ENCODE measurements at places on chromosomes 6 and 20.

- DNase-seq, result no peak
Measured at GRCh38 chr20:38629979-38630378, 28.4 kb downstream of the ARHGAP40 start.

- no peak for DNase-seq
Measured at GRCh38 chr6:40587240-40588069, at the start of gene LRFN2. LRFN2 (minus strand) TSS chr6:40587364.

DNA sequence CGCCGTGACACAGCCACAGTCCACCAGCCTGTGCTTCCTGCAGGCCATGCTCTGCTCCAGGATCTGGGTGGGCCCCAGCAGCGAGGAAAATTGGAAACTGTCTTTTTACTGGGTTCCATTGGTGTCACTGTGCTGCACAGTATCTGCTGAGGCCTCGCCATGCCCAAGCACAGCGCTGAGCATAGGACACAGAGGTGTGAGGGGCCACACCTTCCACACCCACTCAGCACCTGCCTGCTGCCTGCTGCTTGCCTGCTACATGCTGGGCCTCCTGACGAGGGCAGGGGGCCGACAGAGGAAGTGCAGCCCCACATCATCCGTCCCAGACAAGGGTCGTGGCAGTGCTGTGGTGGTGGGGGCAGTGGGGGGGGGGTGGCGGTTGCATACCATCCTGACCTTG lies 173.0 kb upstream of the THBS2 start:
- DNase-seq, result no peak

- DNase-seq, result no peak
Measured at GRCh38 chr6:162962093-162962492, 234.3 kb downstream of the PACRG start.

DNA sequence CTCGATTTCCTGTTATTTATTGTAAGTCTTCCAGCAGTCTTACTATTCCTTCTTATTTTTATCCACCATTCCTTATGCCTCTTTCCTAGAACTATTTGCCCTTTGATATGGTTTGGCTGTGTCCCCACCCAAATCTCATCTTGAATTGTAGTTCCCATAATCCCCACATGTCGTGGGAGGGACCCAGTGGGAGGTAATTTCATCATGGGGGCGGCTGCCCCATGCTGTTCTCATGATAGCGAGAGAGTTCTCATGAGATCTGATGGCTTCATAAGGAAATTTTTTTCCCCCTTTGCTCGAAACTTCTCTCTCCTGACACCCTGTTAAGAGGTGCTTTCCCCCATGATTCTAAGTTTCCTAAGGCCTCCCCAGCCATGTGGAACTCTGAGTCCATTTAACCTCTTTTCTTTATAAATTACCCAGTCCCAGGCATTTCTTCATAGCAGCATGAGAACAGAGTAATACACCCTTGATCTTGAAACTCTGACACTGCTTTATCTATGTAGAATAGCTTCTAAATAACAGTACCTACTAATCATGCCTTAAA lies 48.8 kb downstream of the PLN start:
- no peak for DNase-seq

DNA sequence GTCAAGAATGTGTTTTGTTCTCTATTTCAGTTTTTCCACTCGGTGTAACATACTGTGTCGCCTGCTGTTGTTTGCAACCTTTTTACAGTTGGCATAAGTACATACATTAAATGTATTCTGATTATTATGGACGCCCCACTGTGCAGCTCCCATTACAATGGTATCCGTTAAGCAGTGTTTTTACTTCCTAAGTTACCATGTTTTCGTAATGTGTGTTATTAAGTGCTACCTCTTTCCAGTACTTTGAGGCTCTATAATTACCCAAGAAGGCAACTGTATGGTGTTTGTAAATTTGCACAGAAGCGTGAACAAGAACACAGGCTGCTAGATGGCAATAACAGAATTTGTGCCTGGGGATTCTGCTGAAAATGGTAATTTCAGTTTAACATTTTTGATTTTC lies 568.0 kb upstream of the MARCKS start:
- no peak for DNase-seq

DNA sequence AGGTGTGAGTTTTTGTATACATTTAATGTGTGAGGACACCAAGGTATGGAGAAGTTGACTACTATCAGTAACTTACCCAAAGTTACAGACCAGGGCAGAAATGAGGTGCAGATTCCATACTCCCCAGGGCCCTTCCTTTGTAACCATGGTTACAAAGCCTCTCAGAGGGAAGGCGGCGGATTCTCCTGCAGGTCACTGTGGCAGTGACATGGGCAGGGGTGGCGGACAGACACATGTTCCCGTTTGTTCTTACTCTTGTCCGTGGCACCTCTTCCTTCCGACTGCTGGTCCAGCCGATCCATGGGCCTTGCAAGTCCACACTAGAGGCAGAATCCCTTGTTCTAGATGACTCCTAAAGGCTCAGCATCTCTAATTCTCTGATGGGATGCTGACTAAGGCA lies 43.0 kb downstream of the PDYN start:
- DNase-seq, result no peak

DNA sequence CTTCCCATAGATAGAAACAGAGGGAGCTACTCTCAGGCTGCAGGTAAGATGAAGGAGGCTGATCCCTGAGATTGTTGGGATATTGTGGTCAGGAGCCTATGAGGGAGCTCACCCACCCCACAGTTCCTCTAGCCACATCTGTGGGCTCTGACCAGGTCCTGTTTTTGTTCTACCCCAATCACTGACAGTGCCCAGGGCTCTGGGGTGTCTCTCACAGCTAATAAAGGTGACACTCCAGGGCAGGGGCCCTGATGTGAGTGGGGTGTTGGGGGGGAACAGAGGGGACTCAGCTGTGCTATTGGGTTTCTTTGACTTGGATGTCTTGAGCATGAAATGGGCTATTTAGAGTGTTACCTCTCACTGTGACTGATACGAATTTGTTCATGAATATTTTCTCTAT lies 2.8 kb downstream of the HLA-F start:
- no peak for DNase-seq

DNA sequence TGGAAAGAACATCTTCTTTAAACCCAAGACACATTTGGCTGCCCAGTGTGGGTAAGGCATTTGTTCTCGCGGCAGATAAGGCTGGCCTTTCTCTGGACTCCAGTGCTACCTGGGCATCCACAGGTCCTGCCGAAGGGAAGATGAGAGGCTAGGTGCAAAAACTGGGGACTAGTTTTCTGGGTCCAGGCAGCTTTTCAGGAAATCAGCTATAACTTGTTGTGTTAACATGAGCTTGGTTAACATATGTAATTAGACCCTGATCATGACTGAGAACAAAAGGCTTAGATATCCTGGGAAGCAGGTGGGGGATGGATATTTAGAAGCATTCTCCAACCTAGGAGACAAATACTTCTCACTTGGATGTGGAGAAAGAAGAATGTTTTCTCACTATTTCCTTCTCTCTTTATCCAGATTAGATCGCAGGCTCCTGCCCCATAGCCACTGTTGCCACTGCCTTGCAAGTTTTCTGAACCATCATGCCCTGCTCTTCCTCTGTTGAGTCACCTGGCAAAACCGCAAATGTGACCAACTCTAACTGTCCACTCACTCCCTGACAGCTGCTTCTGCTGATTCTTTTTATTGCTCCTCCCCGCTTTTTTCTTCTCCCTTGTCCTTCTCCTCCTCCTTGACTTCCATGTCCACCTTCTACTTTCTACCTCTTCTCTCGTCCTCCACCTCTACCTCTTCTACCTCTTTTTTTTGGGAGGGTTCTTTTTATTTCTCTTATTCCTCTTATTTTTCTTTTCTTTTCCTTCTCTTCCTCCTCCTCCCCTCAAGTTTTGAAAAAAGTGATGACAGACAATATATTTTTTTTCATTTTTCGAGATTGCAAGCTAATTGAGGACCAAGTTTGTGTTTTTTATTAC lies 258.1 kb downstream of the UTRN start:
- no peak for DNase-seq

DNA sequence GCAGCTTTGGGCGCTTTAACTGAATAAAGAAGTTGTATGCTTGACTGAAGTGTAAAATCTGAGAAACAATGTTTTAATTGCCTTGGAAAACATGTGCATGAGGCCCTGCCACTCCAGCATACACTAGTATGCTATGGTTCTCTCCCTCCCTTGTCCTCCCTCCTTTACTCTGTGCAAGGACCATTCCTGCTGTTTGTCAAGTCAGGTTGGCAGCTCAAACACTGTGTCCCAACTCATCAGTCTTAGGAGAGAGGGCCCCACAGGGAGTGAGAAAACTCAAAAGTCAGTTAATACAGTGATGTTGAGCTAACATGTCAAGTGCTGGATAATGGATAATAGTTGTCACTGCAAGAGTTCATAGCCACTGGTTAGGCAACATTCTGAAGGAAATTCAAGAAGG lies 543.6 kb downstream of the GRIK2 start:
- no peak for DNase-seq

GRCh38 chr6:72740135-72740534 lies 118.3 kb downstream of the KCNQ5 start:
- DNase-seq, result no peak

GRCh38 chr6:134394208-134394607 lies 76.3 kb upstream of the SGK1 start:
- DNase-seq, result no peak

DNA sequence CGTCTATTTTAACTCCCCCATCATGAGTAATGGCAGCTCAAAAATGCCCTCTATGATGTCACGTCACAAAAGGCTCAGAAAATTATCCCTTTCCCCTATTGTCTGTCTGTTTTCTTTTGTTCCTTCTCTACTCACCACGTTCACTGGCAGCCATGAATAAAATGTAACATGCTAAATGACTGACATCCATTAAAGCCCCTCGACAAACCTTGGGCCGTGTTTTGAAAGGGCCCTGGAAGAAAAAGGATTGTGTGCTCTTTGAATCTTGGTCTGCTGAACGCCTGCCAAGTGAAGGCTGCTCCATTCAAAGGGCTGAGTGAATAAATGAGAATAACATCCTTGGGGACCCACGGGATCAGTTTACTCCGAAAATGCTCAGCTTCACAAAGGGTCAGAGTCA lies 118.7 kb downstream of the RPS12 start:
- no peak for DNase-seq

DNA sequence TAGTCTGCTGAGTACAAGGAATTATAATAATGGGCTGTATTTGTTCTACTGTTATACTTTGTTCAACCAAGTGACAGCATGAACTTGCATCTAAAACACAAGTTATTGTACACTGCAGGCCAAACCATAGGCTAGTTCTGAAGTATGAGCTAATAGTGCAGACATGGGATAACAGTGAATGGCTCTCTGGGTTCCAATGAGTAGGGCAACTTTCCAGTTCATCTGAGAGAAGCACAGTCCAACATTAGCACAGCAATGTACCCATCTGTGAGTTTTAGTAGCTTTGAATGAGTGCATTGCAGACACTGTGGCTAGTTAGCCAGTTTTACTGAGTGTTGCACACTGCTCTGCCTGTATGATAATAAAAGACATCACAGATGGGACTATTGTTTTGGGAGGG lies 56.5 kb upstream of the FUT9 start:
- no peak for DNase-seq

DNA sequence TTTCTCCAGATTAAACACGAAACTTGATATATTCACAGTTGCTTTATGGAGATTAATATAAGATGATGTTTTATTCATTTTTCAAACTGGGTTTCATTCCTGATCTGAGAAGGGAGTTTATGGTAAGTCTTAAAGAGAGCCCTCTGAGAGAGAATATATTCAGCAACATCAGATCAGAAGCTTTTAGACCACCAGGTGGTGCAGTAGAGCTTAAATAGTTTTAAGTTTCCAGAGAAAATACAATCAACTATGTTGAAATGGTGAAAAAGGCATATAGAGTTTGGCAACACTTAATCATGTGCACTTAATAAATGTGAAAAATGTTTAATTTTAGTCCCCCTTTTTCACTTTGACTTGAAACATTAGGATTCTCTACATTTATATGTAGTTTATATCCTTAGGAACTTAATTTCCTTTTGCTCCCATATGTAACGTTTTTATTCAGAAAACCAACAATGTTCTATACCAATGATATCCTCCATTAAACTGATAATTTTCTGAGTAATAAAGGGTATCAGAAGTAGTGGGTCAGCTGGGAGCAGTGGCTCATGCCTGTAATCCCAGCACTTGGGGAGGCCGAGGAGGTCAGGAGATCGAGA lies 86.4 kb upstream of the CLDN20 start:
- no peak for DNase-seq

DNA sequence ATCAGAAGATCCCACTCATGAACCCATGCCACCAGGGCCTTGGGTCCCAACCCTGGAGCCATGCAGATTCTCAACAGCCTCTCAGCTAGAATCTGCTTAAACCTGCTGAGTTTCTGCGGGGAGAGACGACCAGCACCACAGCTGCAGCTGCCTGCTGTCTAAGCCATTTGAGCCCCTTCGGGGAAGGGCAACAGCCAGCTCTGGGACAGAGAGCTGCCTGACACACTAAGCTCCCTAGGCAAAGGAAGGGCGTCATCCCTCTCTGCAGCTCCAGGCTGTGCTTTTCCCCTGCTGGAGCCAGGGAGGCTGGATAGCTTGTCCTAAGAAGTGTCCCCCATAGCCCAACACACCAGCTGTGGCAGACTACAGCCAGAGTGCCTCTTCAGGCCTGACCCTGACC lies 182.5 kb downstream of the OTOR start:
- no peak for DNase-seq

GRCh38 chr6:162497389-162497788 lies 230.2 kb downstream of the PRKN start:
- no peak for DNase-seq

GRCh38 chr20:23658336-23658735 lies 20.6 kb upstream of the CST3 start:
- DNase-seq, result no peak

DNA sequence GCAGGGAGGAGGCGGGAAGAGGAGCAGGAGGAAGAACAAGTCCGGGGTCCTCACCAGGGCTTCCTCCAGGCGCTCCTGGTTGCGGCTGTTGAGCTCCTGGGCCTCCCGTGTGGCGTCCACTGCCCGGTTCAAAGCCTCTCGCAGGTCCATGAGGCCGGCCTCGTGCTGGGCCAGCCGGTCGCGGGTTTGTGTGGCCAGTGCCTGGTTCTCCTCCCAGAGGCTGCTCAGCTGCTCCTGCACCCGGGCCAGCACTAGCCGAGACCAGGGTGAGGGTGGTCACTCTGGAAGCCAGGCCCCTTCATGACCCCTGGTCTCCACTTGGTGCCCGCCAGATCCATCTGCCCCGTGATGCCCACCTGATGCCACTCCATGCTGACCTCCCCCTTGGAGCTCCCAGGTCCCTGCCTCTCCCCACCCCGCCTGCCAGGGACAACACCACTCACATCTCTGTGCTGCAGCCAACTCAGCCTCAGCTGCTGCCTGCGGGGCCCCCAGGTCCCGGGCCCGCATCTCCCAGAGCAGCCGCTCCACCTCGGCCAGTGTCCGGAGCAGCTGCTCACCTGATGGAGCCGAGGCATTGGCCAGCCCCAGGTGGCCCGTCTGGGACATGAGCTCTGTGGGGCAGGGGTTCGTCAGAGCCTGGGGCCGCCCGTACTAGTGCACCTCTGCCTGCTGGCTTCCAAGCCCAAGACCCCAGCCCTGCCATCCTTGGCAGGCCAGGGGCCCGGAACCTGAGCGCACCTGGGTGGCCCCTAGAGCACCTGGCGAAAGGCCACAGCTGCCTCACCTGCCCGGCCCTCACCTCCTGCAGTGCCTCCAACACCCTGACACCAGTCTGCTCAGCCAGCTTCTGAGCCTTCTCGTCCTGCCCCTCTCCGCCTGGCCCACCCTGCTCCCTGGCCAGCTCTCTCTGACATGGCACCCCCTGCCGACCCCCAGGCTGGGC lies 15.9 kb downstream of the ADRM1 start:
- DNase-seq, result no peak

GRCh38 chr6:130459316-130459715 lies 93.5 kb downstream of the TMEM200A start:
- DNase-seq, result no peak

GRCh38 chr20:4090756-4091489 lies 75.6 kb upstream of the RNF24 start:
- no peak for DNase-seq

GRCh38 chr6:153024709-153025017 lies 22.2 kb upstream of the MTRF1L start:
- DNase-seq, result no peak
